Right lung (tissue), 10 donors: ENCODE measurements at places on chromosomes 2 and 18. TPM values are rescaled to one million over a fixed set of nuclear protein-coding genes. Genes with fewer than 3 reads are reported as not detected.

GRCh38 chr2:65061910-65062339 is 5.7 kb downstream of the CEP68 start:
- no peak for DNase-seq

DNA sequence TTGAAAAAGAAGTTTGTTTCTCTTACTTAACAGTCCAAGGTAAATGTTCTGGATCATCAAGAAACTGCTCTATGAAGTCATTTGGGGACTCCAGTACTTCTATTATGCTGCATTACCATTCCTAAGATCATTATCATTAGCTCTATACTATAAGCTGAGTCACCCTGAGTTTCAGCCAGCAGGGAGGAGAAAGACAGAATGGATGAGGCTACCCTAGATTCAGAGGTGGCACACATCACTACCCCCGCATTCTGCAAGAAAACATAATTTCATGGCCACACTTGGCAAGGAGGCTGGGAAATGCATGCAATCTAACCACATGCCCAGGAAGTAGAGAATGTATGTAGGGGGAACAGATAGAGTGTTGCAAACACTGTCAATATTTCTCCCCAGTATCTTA is 16.6 kb upstream of the LNPK start:
- no peak for DNase-seq

- DNase-seq = no peak
These were observed 58.3 kb downstream of the ID2 start for GRCh38 chr2:8740136-8740535.

- no peak for DNase-seq
These were observed 60.6 kb downstream of the SCG2 start for GRCh38 chr2:223541546-223541945.

GRCh38 chr2:43075054-43075593 is 151.3 kb downstream of the ZFP36L2 start:
- peak; percentile 84 for DNase-seq

GRCh38 chr2:233892793-233893192 is 24.4 kb upstream of the TRPM8 start:
- DNase-seq = no peak

TNFAIP6 gene
- 2.4 TPM for polyA plus RNA-seq
